ENCODE measurements at places on chromosomes 5 and 9.
A peak's percentile ranks its signal among the peaks of the same experiment; 100 is the strongest.

- no peak for DNase-seq
These were observed 22.9 kb upstream of the TTLL11 start for GRCh38 chr9:122116040-122116439.

DNA sequence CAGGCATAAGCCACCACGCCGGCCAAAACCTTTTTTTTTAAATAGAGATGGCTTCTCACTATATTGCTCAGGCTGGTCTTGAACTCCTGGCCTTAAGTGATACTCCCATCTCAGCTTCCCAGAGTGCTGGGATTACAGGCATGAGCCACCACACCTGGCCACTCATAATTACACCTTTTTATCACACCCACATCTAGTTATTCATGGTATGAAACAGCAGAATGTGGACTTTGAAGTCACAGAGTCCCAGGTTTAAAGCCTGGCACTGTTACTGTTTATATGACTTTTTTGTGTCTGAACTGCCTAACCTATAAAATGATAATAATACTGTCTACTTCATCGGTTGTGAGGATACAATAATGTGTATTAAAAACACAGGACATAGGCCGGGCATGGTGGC, 23.1 kb downstream of the ZNF346 start:
- DNase-seq = no peak

- peak; percentile 48 for DNase-seq
These were observed 3.7 kb downstream of the ECSCR start for GRCh38 chr5:139458580-139459407.

DNA sequence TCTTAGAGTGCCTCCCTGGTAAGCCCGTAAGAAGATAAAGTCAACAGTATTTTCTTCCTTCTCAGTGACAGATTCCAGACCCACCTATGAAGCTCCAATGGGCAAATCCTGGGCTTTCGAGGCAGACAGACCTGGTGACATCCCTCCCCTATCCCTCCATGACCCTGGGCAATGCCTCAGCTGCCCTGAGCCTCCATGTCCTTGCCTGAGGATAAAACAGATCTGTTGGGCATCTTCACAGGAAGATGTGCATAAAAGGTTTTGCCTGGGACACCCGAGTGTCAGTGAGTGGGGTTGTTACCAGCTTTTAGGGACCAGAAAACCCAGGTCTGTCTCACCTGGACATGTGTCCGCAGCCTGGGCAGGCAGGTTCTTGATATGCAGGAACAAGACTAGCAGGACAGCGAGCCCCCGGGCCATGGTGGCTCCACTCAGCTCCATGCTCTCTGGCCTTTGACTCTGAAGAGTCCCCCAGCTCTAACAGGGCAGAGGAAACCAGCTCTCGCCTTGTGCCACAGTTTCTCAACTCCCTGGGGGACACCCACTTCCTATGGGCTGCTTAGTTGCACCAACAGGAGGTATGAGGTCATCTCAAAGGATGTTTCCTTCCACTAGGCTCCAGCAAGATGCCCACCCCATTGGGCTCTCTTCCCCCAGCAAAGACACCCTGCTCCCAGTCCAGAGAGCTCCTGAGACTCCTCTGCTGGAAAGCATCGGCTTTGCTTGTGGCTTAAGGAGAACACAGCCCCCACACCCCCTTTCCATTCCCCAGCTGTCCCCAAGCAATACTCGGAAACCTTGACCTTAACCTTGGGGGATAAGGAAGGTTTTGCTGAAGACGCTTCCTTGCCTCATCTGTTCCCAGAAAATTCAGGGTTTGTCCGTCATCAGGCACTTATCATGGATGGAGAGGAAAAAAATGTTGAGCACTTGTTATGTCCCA, at the start of gene FCN1:
Gene FCN1 (minus strand): TSS at position 482 of the 943 bp plus-strand sequence. CDS start 41 bp downstream, at position 441.
- no peak for DNase-seq

GRCh38 chr9:109295221-109296130, 25.4 kb downstream of the EPB41L4B start:
- no peak for DNase-seq

- peak; percentile 14 for DNase-seq
These were observed 13.6 kb upstream of the HAVCR1 start for GRCh38 chr5:157072508-157072907.

GRCh38 chr5:166340039-166340438, 1951.4 kb upstream of the WWC1 start:
- DNase-seq = no peak

DNA sequence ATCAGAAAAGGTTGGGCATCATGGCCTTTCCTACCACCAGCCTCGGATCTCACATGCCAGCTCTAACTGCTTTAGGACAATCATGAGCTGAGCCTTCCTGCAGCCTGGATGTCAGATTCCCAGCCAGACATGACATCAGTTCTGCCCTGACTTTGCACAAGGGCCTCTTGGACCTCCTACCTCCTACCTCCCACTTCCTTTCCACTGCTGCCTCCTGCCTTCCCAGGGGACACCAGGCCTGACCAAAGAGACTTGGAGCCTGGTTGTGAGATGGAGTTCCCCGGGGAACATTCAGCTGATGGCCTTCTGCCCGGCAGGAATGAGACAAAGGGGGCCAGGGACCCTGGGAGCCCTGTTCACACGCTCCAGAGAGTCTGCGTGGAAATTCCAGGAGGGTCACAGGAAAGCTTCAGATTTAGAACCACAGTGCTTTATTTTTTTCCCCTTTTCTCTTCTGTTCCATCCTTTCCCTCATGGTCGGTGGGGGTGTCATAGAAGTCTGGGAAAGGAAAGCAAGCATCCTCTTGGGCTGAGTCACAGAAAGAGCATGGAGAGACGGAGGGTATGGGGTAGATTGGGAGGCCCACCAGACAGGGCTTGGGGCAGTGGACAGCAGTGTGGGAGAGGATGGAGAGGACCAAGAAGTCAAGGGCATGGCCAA, 35.4 kb upstream of the IL17B start:
- no peak for DNase-seq

GRCh38 chr5:104421431-104421830, 858.8 kb upstream of the NUDT12 start:
- DNase-seq = no peak

DNA sequence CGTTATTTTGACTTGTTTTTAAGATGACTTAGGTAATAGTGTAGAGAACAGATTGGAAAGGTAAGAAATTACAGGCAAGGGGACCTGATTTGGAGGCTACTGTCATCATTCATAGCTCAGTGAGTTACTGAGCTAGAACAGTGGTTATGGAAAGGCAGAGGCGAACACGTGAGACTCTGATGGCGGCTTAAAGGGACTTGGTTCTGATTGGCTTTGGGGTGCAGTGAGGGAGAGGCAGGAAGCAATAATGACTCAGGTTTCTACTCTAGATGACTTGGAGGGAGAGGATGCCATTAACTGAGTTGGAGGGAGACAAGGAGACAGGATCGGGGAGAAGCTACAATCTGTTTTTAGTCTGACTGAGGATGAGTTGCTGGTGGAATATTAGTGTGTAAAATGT, 3.0 kb downstream of the F2RL2 start:
- no peak for DNase-seq

GRCh38 chr9:108569624-108570023, 286.2 kb downstream of the ACTL7B start:
- no peak for DNase-seq

DNA sequence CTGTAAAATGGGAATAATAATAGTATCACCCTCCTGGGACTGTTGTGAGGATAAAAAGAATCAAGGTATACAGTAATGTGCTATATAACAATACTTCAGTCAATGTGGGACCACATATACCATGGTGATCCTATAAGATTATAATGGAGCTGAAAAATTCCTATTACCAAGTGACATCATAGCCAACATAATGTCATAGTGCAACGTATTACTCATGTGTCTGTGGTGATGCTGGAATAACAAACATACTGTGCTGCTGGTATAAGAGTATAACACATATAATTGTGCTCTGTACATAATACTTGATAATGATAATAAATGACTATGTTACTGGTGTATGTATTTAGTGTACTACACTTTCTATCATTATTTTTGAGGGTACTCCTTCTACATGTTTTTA, 38.1 kb downstream of the LIFR start:
- no peak for DNase-seq

GRCh38 chr9:132184124-132184523, 22.3 kb downstream of the NTNG2 start:
- no peak for DNase-seq

GRCh38 chr5:81632679-81633078, 118.2 kb downstream of the SSBP2 start:
- no peak for DNase-seq

- DNase-seq = no peak
These were observed 19.5 kb downstream of the ERAP1 start for GRCh38 chr5:96788112-96788749.

DNA sequence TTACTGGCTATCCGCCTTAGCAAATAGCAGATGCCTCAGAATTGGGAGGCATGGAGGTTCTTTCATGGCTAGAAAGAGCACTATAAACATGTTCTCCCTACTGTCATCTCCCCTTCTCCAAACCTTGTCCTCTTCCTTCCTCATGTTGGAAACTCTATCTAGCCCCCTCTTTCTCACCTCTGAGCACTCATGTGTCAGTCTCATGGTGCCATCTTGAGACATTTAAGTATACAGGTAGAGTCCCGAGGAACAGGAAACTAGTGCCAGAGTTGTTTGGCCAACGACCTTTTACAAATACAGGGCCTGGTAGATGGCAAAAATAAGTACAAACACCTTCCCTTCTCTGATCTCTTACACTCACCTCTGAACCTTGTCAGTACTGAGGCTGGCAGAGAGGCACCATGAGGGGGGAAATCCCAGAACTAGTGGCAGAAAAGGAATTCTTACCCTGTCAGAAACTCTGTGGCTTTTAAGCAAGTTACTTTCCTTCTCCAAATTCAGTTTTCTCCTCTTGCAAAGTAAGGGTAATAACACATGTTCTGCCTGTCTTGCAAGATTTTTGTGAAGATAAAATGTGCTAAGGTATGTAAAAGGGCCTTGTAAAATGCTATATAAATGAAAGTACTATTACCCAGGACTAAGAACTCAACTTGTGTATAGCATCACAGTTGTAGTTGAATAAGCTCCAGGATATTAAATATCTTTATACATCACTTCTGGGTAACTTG, 94.1 kb upstream of the SNX2 start:
- DNase-seq = no peak

- no peak for DNase-seq
These were observed 93.7 kb downstream of the JAKMIP2 start for GRCh38 chr5:147688656-147689356.

Measured in stimulated activated CD4-positive, alpha-beta T cell treated with anti-CD3 and anti-CD28 coated beads, TNF-alpha, amount 100 ng/mL, for 24 hours (primary cell).